ENCODE measurements at places on chromosomes 2 and 18.

DNA sequence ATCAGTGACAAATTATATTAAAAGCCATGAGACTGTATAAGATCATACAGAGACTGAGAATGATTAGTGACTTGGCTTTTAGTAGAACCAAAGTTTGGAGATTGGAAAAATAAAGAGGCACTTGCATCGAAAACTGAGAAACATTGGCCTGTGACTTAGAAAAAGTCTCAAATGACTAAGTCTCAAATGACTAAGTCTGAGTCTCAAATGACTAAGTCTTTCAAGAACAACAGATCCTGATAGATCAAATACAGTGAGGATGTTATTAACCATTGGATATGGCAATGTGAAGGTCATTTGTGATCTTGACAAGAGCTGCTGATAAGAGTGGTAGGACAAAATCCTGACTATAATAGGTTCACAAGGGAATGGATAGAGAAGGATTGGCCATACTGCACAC lies 135.5 kb upstream of the FANCL start:
- no peak for DNase-seq

DNA sequence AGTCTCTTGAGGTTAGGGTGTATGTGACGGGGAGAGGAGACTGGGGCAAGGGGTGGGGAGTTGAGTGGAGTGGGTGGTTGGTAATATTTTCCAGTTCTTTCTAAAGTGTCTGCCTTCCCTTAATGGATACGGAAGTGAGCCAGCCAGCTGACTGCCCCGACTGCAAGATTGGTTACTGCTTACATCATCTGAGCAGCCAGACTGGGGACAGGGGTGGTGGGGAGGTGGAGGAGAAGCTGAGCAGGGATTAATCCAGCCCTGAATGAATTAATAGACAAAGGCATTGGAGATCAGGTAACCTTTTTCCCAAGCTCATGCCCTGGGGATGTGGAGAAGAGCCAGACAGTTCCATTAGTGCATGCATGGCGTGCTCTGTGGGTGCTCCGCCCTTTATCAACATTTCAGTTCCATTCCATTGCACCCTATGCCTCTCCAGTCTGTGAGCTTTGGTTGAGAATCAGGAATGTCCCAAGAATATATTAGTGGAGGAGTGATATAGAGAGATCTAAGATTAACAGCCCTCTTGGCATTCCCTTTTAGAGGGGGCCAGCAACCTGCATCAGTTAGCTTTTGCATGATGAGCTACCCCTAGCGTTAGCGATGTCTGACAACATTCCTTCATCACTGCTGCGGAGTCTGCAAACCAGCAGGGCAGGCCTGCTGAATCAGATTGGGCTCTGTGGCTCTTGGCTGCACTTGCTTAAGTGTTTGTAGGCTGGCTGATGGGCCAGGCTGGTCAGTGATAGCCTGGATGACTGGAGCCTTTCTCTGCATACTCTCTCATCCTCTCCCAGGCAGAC lies 67.4 kb downstream of the TNP1 start:
- DNase-seq, result no peak

GRCh38 chr18:30748541-30748940 lies 294.0 kb downstream of the DSC3 start:
- no peak for DNase-seq

GRCh38 chr18:25883091-25883490 lies 207.3 kb downstream of the SS18 start:
- no peak for DNase-seq

DNA sequence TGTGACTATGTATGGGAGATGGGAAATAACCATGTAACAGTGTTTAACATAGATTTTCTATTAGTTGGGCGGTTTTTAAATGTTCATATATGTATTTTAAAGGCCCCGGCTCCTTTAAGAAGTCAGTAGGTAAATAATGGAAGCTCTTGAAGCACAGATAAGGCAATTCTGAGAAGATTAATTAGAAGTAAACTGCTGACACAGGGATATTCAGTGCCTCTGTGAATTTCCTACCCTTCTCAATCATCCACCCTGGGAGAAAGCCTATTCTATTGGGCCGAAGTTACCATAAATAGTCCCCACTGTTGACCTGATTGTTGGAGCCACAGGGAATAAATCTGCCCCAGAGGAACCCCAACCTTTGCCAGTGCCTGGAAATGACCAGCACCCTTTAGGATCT lies 56.8 kb upstream of the SIX3 start:
- DNase-seq, result no peak

DNA sequence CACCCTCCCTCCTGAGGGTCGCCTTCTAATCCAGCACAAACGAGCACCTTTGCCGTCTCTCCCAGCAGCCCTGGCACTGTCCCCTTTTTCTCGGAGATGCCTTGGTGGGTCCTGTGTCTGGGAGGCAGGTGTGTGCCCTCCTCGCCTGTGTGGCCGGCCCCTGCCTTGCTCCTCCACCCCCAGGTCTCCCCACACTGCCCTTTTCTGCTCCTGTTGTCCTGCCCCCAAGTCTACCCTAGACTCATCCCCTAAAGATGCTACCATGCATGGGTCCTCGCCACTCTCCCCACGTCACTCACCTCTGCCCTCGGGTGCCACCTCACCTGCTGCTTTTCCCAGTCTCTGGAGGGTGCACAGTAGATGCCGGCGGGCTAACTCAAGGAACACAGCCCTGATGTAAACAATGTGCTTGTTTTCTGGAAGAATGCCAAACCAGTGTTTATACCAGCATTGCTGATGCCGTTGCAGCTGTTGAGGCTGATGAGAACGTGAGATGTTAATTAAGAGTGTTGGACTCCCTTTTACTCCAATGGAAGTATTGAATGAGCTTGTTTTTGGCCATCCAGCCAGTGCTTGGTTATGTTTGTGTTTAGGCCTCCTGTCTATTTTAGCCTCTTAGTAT lies 223.1 kb downstream of the AGAP1 start:
- DNase-seq, result no peak

DNA sequence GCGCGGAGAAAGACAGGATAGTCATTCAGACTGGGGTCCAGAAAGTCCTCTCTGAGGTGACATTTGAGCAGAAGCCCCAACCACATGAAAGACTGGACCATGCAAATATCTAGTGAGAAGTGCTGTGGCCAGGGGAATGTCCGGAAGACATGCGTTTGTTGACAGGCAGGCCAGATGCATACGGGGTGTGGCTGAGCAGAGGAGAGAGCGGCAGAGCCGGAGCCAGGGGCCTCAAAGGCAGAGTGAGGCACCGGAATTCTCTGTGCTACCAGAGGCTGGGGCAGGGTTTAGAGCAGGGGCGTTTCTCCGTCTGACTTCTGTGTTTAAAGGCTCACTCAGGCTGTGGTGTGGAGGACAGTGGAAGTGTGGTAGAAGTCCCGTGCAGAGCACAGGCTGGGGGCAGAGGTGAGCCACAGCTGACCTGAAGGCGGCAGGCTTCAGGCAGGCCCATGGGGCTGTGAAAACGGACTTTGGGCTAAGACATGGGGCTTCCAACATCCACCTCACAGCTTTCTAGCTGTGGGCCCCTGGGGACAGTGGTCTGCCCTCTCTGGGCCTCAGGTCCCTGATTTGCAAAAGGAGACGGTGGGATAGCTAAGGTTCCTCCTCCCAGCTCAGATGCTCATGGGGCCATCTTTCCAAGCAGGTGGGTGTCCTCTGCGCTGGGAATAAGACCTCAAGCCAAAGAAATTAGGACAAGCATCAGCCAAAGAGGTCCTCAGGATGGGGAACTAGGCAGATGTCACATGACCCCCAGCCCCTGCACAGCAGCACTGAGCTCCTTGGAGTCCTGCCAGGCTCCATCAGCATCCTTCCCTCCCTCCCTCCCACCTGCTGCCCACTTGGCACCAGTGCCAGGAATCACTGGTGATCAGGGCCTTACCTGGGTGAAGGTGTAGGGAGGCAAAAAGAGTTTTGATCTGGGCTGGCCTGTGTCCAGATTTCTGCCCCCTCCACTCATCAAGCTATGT lies 11.2 kb downstream of the RUFY4 start:
- DNase-seq, result no peak

- DNase-seq, result no peak
Measured at GRCh38 chr2:229297247-229297646, 26.2 kb upstream of the PID1 start.

DNA sequence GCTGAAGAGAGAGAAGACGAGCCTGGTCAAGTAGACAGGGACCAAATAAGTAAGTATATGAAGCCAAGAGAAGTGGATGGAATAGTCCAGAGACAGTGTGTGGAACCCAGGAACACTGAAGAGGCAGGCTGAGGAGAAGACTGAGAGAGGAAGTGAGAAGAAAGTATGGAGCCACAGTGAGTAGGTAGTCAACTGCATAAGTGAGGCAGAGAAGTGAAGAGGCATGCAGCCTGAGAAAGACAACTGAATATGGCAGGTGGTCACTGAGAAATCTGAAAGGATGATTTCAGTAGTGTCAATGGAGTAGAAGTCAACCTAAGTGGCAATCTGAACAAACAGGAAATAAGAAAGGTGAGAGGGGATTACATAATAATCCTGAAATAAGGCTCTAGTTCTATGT lies 55.4 kb downstream of the CWC22 start:
- no peak for DNase-seq

All from CD4-positive, alpha-beta T cell treated with Interleukin-17A for 1 hour (primary cell).